ENCODE measurements at places on chromosomes 16 and 17. TPM values are rescaled to one million over a fixed set of nuclear protein-coding genes. Genes with fewer than 3 reads are reported as not detected.

Gene MT1E
- 240 TPM for total RNA-seq

Gene CPHXL2
- not detected for total RNA-seq

Gene TAOK1
- total RNA-seq = 50.6 TPM

Gene SMIM5
- total RNA-seq = 28.3 TPM

Gene IRF8
- total RNA-seq = 48.7 TPM

Gene SRCIN1
- 3.1 TPM for total RNA-seq

Gene ITGAL
- total RNA-seq = 6.7 TPM

Gene TPSD1
- 2.8 TPM for total RNA-seq

Gene GP1BA
- not detected for total RNA-seq

Gene SYT17
- total RNA-seq = 8.4 TPM

Gene TMEM238L
- 89.7 TPM for total RNA-seq

- no peak for DNase-seq
Measured at GRCh38 chr17:39639566-39640458, 2.9 kb downstream of the STARD3 start.

DNA sequence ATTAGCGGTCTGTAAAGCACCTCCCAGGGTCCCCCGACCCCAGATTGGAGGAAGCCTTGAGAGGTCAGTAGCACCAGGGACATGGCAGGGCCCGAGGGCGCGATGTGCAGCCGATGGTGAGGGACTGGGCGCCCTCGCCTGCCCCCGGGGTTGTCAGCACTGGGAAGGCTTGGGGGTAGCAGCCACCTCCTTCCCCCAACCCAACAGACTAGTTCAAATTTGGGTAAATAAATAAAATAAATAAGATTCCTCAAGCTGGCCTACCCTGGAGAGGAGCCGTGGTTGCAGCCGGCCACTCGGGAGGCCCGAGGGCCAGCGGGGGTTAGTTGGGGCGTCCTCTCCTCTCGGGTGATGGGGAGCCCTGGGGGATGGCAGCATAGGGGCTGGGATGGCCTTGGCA is 1.5 kb downstream of the C16orf92 start:
- no peak for DNase-seq

GRCh38 chr17:71527311-71527710 is 593.5 kb upstream of the SOX9 start:
- DNase-seq = no peak

GRCh38 chr16:69481901-69482341 is 57.5 kb downstream of the CYB5B start:
- DNase-seq = peak; percentile 55

DNA sequence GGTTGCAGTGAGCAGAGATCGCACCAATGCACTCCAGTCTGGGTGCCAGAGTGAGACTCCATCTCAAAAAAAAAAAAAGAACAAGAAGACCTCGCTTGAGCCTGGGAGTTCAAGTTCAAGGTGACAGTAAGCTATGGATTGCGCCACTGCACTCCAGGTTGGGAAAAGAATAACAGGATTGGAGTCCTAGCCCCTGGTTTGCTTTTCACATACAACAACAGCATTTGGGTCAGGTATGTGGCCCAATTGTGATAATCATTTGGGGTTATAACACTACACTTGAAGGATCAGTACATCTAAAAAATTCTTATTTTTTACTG is 3.4 kb upstream of the SEPHS2 start:
- no peak for DNase-seq

- peak; percentile 60 for DNase-seq
Measured at GRCh38 chr17:64491034-64491860, 5.6 kb downstream of the POLG2 start.

GRCh38 chr17:17685775-17686291 is 4.6 kb downstream of the RAI1 start:
- peak; percentile 85 for DNase-seq

DNA sequence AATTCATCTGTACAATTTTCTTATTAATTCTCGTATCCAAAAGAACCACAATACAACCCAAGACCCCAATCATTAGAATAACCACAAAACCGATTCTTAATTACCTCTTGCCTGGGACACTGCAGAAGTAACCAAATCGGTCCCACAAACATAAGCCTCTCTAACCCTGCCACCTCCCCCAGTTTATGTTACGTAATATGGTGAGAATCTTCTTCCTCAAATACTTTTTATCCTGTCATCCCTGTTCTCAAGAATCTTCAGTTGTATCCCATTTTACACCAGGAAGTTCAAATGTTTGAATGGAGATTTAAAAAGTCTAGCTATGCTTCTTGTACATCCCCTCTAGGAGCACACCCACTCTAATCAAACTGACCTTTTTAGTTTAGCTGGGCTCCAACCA is 269.3 kb upstream of the TBX2 start:
- no peak for DNase-seq

- DNase-seq = no peak
Measured at GRCh38 chr16:53583401-53583800, 80.4 kb upstream of the AKTIP start.

DNA sequence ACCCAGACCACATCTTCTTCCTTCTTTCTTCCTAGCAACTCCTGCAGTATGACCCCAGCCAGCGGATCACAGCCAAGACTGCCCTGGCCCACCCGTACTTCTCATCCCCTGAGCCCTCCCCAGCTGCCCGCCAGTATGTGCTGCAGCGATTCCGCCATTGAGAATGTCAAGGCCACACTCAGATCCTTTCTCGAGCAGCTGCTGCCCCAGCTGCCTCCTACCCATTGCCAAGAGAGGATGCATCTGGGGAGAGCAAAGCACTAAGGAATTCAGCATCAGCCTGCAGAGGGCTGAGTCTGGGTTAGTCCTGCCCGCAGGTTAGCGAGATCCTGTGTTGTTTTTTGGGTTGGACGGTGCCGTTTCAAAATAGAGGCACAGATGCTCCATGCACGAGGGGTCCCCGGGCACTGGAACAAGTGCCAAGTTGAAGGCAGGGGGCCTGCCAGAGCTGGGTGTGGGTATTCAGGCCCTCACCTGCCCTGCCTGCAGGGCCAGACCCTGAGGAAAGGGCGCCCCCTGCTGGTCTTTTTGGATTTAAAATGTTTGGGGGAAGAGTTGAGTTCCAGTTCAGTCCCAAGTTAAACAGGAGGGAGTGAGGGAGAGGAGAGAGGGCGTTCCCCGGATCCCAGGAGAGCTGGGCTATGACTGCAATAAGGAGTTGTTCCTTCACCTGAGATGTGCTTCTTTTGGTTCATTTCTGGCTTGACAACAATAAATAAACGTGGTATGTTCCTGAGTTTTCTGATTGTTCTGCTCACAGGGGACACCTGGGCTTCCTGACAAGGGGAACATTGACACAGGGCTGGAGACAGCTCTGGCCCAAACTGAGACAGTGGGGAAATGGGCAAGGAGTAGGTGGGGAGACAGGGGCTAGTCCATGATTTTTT is 4.9 kb downstream of the CDK3 start:
- DNase-seq = peak; percentile 91

DNA sequence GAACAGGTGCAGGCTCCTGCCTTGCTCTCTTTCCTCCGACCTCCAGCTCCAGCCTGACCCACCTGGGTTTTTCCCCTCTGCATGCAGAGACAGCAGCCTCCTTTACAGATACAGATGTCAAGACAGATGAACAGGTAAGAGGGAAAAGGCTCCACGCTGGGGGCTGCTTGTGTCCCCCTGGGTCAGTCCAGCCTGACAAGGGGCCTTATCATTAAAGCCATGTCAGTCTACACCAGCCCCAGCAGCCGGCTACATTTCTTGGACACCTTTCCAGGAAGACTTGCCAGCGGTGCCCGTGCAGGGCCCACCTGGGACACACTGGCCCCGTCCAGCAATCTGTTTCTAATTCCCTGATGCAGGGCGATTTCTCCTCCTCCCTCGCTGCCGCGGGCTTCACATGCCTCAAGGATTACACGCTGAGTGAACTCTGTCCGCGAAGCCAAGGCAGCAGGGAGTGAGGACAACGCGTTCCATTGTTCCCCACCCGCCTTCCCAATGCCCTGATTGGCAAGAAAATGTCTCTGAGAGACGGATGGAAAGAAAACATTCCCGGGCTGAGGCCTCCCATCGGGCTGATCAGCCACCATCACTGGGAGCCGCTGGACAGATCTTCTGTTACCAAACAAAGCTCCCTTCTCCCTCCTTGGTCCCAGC is 184.7 kb downstream of the C16orf95 start:
- no peak for DNase-seq

DNA sequence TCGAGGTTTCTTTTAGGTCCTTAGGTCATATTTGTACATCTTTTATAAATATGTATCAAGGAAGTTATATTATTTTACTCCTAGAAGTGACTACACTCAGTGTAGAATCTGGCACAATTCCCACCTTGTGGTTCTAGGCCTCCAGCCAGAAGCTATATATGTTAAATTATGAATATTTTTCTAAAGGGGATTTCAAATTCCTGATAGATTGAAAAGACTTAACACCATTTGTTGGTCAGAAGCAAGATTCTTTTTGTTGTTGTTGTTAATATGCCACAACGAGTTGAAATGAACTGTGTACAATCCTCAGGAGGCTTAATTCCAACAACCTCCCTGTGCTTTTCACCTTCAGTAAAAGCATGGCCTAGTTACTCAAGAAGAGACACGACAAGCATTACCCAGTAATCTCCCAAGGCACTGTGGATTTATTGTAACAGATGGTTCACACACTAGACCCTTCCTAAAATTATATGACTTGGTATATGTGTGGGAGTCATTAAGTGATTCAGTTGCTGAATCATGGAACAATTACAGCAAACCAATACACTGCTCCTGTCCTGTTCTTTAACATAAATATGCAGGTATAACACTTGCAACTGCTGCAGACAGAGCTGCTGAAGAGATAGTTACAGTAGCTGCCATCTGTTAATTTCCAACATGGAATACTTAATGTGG is 964.4 kb upstream of the GOT2 start:
- DNase-seq = no peak
